ENCODE measurements at places on chromosomes 7 and 10.
A peak's percentile ranks its signal among the peaks of the same experiment; 100 is the strongest.

GRCh38 chr7:26508481-26508880 lies 216.8 kb downstream of the SNX10 start:
- no peak for DNase-seq

DNA sequence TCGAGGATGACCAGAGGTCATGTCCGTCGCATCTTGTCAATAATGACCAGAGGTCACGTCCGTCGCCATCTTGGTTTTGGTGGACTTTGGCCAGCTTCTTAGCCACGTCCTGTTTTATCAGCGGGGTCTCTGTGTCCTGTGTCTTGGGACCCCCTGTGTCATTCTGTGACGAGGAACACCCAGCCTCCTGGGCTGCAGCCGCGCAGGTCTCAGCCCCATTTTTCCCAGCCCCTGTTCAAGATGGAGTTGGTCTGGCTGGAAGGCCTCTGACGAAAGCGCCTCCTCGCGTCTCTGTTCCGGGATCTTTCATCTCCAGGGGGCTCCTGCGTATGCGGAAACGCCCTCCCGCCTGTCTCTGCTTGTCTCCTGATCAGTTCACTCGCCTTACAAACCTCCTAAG lies 134.2 kb downstream of the ELFN1 start:
- DNase-seq = peak; percentile 60

DNA sequence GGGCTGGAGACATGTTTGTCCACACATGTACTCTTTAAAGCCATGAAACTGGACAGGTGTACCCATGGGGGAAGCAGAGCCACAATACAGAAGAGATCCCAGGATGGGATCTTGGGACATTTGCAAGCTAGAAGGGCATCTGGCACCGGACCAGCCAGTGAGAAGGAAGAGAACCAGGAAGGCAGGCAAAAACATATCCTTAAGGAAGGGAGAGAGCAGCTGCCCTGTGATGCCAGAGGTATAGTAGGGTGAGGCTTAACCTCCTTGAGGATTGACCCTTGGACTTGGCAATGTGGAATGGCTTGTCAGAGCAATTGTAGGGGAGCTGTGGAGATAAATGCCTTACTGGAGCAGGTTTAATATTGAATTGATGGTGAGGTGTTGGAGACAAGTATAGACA lies 17.9 kb upstream of the SUV39H2 start:
- DNase-seq = no peak

DNA sequence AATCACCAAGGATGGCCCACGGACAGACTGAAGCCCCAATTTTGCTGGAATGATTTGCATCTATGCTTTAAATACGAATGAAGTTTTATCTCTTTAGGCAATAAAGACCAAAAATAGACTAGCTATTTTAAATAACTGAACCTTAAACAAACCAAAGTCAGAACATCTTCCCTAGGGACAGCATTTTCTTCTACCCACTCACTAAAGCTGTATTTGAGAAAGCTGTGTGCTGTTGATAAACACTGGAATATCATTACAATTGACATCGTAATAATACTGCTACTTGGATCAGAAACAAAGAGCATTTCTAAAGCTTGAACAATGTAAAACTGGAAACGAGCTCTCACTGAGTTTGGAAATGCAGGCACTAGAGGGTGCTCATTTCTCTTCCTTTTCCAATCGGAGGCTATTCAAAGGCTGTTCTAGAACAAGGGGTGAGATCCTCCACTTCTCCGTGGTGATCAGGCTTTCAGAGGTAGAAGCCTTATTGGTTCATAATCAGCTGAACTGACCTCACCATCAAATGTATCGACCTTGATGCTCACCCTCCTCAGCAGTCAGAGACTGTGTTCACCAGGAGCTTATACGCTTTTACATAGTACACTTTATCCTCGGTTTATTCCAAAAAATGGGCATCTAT lies 225.3 kb upstream of the PRSS1 start:
- no peak for DNase-seq

DNA sequence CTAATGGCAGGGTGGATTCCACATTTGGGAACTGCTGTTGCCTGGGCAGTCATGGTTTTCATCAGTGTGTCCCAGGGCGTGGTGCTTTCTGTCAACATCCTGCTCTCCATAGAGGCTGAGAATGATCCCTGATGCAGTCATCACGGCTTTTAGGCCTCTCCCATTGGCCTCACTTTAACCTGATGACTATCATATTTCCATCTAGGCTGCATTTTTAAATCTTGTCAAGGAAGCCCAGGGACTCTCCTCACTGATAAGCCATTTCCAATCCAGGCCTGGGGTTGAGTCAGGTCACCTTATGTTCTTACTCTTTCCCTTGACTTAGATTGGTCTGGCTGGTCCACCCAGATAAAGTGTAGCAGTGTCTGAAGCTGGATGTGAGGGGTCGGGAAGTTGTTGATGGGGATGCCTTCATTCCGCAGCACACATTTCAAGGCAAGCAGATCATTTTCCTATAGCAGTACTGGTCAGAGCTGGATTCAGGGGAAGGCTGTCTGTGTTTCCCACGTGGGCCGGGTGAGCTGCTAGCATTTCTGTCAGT lies 177.0 kb downstream of the AUTS2 start:
- DNase-seq = no peak

DNA sequence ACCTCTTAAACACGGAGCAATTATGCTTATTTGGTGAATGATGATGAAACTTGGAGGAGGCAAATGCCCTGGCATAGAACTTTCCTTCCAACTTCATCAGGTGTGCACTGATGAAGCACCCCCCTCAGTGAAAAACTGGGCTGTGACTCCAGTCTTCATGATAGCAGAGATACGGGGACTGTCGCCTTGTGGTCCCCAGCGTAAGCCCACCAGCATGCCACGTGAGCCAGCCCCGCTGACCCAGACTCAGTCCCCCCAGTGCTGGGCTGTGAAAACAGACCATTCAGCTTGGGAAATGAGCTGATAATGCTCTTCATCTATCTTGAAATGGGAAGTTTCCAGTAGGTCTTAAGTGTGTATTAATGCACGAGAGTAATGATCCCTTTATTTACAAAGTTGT lies 177.0 kb downstream of the SNX10 start:
- no peak for DNase-seq

GRCh38 chr7:116576350-116577319 lies 51.8 kb downstream of the CAV1 start:
- DNase-seq = no peak

- no peak for DNase-seq
These were observed 57.0 kb downstream of the CHST3 start for GRCh38 chr10:72020914-72021809.

DNA sequence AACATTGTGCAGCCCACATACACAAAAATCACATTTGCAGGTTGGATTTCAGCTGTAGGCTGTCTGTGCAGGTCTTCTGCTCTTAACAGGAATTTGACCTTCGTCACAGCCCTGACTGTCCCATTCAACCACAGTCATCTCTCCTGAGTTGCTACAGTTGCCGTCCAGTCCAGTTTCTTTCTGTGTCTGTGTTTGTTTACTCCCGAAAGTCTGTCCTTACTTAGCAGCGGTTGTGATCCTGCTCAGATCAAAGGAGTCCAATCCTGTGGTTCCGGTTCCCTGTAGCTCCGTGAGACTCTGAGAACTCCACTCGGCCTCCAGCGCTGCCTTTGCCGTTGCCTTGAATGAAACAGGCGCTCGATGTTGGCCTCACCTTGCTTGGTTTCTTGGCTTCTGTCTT lies 111.6 kb upstream of the GATA3 start:
- DNase-seq = no peak

DNA sequence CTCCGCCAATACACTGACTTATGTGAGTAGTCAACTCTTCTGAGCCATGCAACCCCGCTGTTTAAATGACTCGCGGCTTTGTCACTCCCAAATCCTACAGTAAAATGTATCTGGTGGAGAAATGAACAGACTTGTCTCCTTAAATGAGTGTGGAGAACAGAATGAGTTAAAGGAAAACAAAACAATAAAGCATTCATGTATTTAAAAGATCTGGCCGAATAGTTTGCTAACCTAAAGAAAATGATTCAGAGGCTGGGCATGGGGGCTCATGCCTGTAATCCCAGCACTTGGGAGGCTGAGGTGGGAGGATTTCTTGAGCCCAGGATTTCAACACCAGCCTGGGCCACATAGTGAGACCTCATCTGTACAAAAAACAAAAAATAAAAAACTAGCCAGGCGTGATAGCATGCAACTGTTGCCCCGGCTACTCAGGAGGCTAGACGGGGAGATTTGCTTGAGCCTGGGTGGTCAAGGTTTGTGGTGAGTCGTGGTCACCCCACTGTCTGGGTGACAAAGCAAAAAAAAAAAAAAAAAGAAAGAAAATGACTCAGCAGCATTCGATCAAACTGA lies 86.5 kb upstream of the PFKP start:
- DNase-seq = no peak

- DNase-seq = no peak
These were observed 215.6 kb downstream of the DOCK4 start for GRCh38 chr7:111990643-111991042.

DNA sequence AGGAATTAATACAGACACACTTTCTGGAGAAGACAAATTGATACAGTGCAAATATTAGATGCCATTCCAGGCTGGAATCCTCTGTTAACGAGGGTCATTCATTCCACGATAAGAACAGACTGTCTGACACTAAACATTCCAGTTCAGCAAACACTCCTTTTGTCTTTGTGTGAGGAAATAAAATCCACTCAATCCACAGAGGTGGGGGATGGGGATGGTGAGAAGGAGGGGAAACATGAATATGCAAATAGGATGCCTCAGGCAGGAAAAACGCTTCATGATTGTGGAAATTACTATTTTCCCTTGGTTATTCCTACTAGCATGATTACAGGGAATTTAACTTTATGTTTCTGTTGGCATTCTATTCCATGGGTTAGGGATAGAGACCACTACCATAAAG lies 196.9 kb upstream of the CDCA7L start:
- no peak for DNase-seq

GRCh38 chr10:46052057-46052790 lies 6.2 kb upstream of the MSMB start:
- no peak for DNase-seq

GRCh38 chr10:43715334-43715733 lies 66.7 kb upstream of the ZNF32 start:
- no peak for DNase-seq

GRCh38 chr7:66202441-66202840 lies 2.7 kb upstream of the TPST1 start:
- no peak for DNase-seq

DNA sequence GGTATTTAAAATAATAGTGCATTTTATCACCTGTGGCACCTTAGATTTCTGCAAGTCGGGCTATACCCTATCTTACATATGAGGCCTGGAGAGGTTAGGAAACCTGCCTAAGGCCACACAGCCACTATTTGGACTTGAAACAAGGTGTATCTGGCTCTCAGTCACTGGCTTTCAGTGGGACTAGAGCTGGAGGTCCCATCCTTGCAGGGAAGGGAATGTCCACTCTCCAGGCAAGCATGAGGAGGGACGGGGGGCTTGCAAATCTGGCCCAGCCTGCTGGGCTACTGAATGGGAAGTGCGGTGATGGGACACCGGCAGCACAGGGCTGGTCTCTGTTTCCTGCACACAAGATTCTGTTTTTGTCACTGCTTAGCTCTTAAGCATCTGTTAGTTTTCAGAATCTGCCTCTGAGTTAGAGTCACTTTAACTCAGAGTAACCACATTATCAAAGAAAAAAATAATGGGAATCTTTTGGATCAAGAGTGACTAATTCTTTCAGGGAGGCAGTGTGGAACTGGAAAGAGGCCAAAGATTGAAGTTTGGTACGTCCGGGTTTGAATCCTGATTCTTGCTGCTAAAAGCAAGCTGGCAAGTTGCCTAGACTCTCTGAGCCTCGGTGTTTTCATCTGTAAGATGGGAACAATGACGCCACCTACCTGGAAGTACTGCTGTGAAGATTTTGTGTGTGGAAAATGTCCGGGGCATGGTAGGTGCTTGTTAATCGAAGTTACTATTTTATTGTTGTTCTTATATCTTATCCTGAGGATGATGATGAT lies 33.8 kb upstream of the HABP2 start:
- no peak for DNase-seq

DNA sequence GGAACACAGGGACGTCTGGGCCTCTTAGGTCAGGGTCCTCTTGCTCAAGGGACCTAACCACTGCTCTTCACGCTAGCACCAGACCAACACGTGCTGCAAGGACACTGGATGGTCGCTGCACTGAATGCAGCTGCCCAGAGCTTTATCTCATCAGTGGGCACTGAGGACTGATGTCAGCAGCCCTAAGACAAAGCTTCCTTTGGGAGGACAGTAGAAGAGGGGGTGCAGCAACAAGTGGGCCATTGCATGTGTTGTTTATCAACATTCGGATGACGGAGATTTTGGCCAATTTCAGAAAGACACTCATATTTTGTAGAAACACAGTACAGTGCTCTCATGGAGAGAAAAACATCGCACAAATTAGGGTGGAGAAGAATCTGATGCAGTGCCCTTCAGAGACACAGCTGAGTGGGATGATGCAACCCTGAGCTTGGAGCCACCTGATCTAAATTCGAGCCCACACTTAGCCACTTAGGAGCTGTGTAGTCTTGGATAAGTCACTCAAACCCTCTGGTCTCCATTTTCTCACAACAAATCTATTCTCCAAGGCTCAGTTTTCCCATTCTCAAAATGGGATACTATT lies 1.7 kb downstream of the OPALIN start:
- no peak for DNase-seq

- no peak for DNase-seq
These were observed 100.9 kb downstream of the XRCC2 start for GRCh38 chr7:152574892-152575548.

DNA sequence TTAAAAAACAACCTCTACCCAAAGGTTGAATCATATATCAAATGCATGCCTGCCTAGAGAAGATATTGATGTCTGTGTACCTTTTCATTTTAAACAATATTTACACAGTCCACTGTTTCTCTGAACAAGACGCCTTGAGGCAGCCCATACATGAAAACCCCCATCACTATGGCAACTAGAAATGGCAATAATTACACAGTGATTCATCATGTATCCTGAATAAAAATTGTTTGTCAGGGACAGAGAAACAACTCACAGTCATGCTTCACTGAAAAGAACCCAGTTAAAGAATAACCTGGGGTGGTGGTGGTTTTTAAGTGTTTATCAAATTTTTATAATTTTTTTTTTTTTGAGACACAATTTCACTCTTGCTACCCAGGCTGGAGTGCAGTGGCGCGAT lies 19.7 kb downstream of the DNAJC12 start:
- no peak for DNase-seq

- no peak for DNase-seq
These were observed 207.8 kb downstream of the WDR37 start for GRCh38 chr10:1264001-1264400.

- no peak for DNase-seq
These were observed 1192.1 kb upstream of the CELF2 start for GRCh38 chr10:9825491-9826018.

DNA sequence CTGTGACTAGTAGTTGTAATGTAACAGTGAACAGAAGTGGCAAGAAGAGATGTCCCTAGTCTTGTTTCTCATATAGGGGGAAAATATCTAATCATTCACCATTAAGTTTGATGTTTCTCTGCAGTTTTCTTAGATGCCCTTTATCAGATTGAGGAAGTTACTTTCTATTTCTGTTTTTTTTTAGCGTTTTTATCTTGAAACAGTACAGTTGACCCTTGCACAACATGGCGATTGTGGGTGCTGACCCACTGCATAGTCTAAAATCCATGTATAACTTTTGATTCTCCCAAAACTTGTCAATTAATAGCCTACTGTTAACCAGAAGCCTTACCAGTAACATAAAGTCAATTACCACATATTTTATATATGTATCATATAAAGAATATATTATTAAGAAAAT lies 192.0 kb downstream of the ADK start:
- DNase-seq = no peak
